ENCODE measurements at places on chromosomes 13 and 19.

DNA sequence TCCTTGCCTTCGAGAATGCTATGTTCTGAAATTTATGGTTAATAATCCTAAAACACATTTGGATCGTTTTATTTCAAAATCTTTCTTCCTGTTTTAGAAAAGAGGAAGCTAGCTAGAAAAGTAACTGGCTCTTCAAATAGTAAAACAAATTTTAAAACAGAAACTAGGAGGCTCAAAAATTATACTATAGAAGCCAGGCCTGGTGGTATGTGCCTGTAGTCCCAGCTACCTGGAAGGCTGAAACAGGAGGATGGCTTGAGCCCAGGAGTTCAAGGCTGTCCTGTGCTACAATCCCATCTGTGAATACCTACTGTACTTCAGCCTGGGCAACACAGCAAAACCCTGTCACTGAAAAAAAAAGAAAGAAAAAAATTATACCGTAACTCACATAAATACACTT is 57.9 kb downstream of the ELF1 start:
- DNase-seq = no peak

GRCh38 chr19:4557971-4558941 is 1.2 kb downstream of the SEMA6B start:
- peak; percentile 15 for DNase-seq

GRCh38 chr13:73096638-73097037 is 37.8 kb downstream of the KLF5 start:
- no peak for DNase-seq

DNA sequence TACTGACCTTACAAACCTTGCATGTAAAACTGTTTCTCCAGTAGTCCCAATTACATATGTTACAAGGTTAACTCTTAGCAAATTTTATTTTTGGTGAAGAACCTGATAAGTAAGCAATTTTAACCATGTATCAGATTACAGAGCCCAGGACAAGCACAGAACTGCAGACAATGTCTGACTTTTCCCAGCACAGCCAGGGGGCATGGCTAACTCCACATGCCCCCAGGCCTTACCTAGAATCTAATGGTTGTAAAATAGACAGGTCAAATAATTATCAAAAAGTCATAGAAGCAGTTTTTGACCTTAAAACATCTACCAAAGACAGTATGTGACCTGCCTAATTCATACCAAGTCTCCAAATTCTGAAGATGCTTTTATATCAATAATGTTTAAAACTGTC is 364.1 kb downstream of the FOXO1 start:
- no peak for DNase-seq

DNA sequence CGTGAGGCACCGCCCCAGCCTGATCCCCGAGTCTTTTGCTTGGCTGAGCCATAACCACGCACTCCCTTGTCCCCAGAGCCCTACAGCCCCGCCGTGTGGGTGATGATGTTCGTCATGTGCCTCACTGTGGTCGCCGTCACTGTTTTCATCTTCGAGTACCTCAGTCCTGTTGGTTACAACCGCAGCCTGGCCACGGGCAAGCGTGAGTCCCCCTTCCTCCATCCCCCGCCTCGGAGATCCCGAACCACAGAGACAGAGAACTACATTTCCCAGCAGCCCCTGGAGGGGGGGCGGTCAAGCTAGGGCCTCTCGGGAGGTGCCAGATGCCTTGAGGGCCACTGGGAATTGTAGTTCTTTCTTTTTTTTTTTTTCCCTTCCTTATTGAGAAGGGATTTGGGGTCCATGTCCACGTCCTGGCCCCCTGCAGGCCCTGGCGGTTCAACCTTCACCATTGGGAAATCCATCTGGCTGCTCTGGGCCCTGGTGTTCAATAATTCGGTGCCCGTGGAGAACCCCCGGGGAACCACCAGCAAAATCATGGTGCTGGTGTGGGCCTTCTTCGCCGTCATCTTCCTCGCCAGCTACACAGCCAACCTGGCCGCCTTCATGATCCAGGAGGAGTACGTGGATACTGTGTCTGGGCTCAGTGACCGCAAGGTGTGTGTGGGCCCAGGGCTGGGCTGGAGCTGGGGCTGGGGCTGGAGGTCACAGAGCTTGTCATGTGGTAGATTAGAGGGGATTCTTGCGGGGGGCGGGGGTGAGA is 25.9 kb downstream of the GRIN2D start:
- DNase-seq = no peak
